ENCODE measurements at places on chromosomes 16 and 17.

- no peak for DNase-seq
Observed at GRCh38 chr17:34645594-34645993, 66.2 kb downstream of the TMEM132E start.

DNA sequence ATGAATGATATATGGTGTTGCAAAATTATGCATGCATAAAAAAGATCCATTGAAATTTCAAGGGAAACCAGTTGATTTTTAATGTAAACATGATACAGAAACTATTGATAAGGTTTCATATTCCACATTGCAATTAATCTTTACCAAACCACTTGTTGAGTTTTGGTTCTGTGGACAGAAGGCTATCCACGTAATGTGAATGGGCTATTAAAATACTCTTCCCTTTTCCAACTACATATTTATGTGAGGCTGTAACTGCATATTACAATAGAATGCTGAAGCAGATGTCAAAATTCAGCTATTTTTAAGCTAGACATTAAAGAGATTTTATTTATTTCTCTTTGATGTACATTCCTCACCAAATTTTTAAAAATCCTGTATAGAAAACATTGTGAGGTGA, 33.7 kb upstream of the VPS4A start:
- DNase-seq: no peak

DNA sequence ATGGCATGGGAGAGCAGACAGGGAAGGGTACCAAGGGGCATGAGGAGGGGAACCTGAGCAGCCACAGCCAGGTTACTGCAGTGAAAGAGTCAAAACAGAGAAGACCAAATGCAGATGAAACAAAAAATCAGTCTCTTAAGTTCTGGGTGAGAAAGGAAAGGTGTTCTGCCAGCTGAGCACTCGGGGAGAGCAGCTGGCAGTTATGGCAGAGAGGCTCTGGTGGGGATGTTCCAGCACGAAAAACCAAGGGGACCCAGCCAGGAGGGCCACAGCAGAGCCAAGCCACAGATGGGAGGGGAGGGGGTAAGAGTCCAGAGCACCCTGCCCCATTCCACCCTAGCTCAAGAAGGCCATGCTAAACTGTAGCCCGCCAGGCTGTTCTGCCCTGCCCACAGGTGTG, 31.7 kb downstream of the STH start:
- DNase-seq: no peak

GRCh38 chr17:82160075-82160474, 52.6 kb downstream of the CCDC57 start:
- DNase-seq: no peak

DNA sequence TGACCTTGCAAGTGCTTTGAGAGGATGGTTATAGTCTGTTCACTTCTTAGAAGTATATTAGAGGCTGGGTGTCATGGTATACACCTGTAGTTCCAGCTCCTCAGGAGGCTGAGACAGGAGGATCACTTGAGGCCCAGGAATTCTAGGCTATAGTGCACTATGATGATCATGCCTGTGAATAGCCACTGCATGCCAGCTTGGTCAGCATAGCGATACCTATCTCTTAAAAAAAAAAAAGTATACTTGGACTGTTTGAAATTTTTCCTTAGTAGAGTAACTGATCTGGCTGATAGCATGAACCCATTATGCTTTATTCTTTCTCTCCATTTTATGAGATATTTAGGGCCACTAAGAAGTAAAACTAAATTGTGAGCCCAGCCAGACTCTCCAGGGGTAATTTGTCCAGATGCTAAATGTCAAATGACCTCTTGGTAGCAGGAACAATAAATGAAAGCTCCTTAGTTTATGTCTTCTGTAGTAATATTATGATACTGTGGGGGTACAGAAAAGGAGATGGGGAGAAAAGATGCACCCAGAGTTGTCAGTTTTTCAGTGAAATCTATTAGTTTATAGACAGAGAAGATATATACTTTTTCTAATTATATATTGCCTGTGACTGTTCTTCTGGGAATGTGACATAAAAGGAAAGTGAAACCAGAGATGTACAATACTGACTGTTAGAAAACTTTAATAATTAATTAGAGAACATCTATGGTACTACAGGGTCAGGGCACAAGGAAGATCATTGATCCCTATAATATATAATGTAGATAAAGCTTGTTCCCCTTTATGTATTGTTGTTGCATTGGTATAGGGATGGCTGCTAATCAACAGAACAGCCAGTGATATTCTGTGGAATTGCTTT, 335.3 kb upstream of the TBX2 start:
- DNase-seq: no peak

- DNase-seq: no peak
Observed at GRCh38 chr17:77145224-77145611, 4.4 kb downstream of the SEC14L1 start.

GRCh38 chr16:87210894-87211293, 106.3 kb downstream of the C16orf95 start:
- DNase-seq: no peak

- DNase-seq: no peak
Observed at GRCh38 chr16:86012221-86012620, 113.3 kb downstream of the IRF8 start.

- DNase-seq: no peak
Observed at GRCh38 chr17:29096094-29096493, 53.2 kb downstream of the PIPOX start.

DNA sequence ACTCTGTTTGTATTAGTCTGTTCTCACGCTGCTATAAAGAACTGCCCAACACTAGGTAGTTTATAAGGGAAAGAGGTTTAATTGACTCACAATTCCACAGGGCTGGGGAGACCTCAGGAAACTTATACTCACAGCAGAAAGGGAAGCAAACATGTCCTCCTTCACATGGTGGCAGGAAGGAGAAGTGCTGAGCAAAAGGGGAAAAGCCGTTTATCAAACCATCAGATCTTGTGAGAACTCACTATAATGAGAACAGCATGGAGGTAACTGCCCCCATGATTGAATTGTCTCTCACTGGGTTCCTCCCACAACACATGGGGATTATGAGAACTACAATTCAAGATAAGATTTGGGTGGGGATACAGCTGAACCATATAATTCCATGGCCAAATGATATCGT, 30.9 kb downstream of the ABCC1 start:
- no peak for DNase-seq

DNA sequence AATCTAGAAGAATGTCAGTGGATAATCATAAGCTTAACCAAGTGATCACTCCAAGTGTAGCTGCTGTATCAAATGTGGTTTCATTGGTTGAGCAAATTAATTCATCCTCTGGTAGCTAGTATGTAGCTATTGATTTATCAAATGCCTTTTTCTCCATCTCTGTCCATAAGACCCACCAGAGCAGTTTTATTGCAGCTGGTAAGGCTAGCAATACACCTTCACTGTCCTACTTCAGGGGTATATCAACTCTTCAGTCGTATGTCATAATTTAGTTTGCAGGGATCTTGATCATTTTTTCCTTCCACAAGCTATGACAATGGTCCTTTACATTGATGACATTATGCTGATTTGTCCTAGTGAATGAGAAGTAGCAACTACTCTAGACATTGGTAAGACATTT, 158.8 kb downstream of the PRKCB start:
- no peak for DNase-seq

DNA sequence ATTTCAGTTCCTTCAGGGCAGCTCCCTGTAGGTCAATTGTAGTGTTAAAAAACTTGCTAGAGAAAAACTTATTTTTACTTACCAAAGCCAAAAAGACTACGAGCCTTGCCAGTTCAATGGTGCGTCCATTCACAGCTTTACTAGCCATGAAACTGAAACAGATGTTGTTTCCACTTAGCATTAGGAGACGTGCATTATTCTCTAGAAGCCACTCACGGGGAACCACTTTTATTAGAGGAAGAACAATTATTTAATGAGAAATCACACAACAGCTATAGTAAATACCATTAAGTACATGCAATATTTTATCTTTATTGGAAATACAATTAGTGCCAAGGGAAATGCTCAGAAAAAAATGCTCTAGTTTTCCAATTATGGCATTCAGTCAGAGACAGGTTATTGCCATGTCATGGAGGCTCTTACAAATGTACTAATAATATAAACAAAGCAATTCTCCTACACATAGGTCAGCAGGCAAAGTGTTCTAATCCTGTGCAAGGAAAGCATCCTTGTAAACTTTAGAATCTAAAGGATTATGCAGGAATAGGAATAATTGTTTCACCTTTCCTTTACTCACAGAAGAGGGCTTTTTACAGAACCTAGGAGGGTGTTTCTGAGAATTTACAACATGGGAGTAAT, 17.4 kb downstream of the LASP1NB start:
- no peak for DNase-seq

DNA sequence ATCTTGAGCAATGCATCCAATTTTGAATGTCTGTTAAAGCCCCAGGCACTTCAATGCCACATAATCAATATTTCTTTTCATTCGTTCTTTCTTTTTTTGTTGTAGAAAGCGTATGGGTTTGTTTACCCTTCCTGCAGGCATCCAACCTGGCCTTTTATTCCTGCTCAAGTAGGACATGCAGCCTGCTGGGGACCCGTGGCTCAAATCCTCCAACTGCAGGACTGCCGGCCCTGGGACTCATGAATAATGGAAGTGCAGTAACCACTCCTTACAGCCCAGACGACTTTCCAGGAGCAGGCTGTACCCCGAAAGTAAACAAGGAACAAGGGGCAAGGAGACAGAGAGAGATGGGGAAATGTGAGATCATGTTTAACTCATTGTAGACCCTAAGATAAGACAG, 126.4 kb downstream of the SALL1 start:
- DNase-seq: no peak

DNA sequence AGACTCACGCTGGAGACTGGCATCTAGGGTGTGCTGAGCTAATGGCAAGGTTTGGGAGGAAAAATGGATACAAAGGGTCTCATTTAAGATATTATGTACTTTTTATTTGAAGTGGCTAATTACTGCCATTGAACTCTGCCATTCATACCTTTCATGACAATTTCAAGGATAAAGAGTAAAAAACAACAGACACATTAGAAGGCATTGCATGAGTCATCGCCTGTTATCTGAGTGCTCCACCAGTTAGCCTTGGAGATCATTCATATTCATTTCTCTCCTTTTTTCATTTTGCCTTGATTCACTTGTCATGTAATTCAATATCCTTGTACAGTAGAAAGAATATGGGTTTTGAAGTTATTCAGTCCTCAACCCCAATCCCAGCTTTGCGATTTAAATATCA, 109.5 kb downstream of the CDH8 start:
- DNase-seq: no peak

DNA sequence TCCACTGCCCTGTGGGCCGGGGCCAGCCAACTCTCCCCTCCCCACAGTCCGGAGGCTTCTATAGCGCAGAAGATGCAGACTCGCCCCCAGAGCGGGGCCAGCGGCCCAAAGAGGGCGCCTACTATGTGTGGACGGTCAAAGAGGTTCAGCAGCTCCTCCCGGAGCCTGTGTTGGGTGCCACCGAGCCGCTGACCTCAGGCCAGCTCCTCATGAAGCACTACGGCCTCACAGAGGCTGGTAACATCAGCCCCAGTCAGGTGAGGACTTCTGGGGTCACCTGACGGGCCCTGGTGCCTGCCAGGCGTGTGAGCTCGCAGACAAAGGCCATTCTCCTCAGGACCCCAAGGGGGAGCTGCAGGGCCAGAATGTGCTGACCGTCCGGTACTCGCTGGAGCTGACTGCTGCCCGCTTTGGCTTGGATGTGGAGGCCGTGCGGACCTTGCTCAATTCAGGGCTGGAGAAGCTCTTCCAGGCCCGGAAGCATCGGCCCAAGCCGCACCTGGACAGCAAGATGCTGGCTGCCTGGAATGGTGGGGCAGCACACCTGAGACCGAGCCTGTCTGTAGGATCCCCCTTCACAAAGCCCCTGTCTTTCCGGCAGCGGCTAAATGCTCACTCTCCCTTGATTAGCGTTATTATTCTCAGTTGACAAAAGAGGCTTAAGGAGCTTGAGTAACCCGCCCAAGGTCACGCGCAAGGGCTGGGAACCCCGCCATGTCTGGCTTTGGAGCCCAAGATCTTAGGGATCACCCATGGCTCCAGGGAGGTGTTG, 3.9 kb downstream of the SPATA20 start:
- DNase-seq: no peak

- no peak for DNase-seq
Observed at GRCh38 chr17:37576281-37576680, 32.9 kb downstream of the SYNRG start.

- DNase-seq: no peak
Observed at GRCh38 chr16:1786242-1787055, 3.7 kb downstream of the NUBP2 start.

DNA sequence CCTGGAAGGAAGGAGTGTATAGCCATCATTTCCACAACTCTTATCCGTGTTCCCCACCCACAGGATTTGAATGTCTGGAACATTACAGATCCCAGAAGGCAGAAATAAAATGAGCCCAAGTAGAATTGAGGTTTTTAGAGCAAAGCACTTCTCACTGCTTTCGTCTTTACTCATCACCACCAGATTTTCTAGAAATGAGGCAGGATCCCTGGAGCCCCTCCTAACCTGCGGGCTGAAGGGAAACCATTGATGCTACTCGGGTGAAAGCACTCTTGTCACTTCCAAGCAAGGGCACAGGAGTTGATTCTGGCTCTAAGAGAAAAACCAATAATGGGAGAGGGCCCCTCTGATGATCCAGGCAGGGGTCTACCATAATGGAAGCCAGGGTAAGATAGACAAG, 2.8 kb upstream of the ALDOC start:
- no peak for DNase-seq

- DNase-seq: no peak
Observed at GRCh38 chr17:43517161-43517560, 29.0 kb downstream of the ETV4 start.

DNA sequence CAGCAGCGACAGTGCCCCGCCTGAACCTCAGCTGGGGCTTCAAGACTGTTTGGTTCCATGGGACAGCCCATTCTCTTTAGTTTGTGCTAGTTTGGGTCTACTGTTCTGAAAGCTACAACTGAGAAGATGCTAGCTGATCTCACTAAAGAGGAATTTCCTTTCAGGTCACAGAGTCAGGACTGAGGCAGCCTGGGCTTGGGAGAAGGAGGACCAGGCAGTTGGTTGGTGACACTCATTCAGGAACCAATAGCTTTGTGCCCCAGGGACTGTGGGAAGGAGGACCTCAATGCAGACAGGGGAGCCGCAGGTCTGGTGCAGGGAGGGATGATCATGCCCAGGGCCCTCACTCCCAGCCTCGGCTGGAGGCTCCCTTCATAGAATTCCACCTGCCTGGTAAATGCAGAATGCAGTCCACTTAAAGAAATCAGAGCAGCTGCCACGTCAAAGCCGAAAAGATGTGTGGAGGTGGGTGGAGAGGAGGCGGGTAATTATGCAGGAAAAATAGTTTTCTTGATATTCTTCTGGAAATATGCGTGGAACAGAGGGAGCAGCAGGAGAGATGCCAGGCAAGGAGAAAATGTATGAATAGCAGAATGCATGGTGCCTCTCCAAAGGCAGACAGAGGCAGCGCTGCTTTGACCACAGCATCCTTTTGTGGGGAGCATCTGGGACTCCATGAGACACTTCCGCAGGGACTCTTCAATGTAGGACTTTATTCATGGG, 32.6 kb upstream of the ZFP90 start:
- DNase-seq: no peak

DNA sequence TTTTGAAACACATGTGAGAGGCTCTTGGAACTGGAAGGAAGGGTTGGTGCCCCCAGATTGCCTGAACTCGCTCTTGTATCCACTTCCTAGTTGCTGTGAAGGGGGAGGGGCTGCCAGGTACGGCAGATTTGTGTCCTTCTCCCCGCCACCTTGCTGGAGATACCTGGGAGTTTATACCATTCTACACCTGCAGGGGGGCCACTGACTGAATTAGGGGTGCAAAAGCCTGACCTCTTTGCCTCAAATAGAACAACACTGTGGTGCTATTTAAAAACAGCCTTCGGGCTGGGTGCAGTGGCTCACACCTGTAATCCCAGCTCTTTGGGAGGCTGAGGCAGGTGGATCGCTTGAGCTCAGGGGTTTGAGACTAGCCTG, 35.1 kb upstream of the IL34 start:
- DNase-seq: no peak

All from activated naive CD8-positive, alpha-beta T cell treated with anti-CD3 and anti-CD28 coated beads, Interleukin-2, amount 50 U/mL, for 16 hours (primary cell).